ENCODE measurements at places on chromosomes 2 and 18. TPM values are rescaled to one million over a fixed set of nuclear protein-coding genes. Genes with fewer than 3 reads are reported as not detected.

SNORC gene
- total RNA-seq, result 0.55 TPM

ALPG gene
- not detected for total RNA-seq

GPR35 gene
- 1.2 TPM for total RNA-seq

IL36RN gene
- total RNA-seq, result 0.22 TPM

FRZB gene
- 66.1 TPM for total RNA-seq

PDE1A gene
- total RNA-seq, result 12.4 TPM

FOXI3 gene
- 7.1 TPM for total RNA-seq

STPG4 gene
- not detected for total RNA-seq

MC5R gene
- 0.33 TPM for total RNA-seq

CD8B gene
- 0.71 TPM for total RNA-seq

ABCG5 gene
- total RNA-seq, result 0.27 TPM

TCF23 gene
- total RNA-seq, result 0.11 TPM
